ENCODE measurements at places on chromosomes 12 and 14.

DNA sequence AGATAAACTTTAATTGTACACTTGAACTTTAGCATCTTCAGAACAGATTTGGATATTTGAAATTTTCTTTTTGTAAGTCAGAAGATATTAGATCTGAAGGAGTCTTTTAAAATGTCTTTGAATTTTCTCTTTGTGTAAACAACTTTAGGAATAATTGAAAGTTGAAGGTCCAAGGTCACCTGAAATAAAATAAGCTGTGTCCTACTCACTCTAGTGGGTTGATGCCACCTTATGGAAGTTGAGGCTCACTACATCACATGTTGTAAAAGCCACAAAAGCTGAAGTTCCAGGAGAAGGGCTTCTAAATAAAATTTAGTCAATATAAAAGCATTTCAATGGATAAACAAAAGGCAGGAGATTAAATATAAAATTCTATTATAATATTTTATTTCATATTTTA is 122.0 kb upstream of the ATXN7L3B start:
- peak; percentile 3 for DNase-seq

DNA sequence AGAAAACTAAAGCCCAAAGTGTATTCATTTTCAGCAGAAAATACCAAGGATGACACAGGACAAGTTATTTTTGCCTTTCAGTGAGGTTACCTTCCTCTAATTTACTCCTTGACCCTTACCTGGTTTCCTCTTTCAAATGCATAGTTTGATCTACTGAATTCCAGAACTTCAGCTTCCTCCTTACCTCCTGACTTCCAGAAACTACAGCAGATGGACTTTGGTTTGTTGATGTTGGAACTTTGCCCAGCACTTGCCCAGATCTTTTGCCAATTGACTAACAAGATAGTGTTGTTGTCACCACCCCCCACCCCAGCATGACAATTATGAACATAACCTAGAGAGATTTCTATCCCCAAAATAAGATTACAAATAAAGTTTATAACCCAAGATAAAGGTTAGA is 63.2 kb downstream of the NAV3 start:
- DNase-seq, result peak; percentile 12

- DNase-seq, result no peak
Observed at GRCh38 chr14:23578560-23579310, at the start of gene JPH4. JPH4 (minus strand) TSS chr14:23578790; CDS start chr14:23577453, 1,337 bp downstream.

GRCh38 chr12:122951979-122952892 is 14.0 kb downstream of the ABCB9 start:
- peak; percentile 64 for DNase-seq

DNA sequence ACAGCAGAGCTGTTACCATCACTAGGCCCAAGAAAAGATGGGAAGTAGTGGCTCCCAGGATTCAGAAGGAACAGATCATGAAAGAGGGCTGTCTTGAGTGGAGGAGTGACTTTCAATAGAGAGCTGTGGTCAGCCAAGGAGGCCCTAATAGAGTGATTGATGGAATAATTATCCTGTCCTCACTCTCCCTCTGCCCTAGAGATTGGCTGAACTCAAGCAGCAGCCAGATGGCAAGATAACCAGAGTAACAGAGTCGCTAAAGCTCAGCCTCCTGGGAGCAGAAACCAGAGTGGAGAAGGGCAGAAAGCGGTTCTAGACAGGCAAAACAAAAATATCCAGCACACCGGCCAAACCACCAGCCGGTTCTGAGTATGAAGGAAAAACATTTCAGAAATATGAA is 23.1 kb downstream of the GMFB start:
- no peak for DNase-seq

GRCh38 chr12:92425165-92425564 is 277.6 kb upstream of the PLEKHG7 start:
- no peak for DNase-seq

- DNase-seq, result no peak
Observed at GRCh38 chr12:65014504-65015271, 106.4 kb downstream of the WIF1 start.

GRCh38 chr14:32694795-32695449 is 243.8 kb upstream of the NPAS3 start:
- DNase-seq, result no peak

DNA sequence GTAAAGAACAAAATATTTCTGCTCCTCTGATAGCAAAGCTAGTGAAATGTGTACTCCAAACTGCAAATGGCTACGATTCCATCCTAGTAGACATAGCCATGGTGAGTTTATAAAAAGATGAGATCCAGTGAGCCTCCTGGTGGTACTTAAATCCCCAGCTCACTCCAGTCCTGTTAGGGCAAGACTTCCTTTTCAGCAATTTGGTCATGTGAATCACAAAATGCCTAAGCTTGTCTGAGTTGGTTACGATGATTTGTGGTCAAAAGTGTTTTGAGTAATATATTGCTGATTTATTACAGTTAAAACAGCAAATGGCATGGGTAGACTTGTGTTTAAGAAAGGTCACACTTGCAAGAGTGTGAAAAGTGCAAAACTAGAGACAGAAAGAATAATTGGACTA is 102.7 kb upstream of the NAV3 start:
- DNase-seq, result no peak

DNA sequence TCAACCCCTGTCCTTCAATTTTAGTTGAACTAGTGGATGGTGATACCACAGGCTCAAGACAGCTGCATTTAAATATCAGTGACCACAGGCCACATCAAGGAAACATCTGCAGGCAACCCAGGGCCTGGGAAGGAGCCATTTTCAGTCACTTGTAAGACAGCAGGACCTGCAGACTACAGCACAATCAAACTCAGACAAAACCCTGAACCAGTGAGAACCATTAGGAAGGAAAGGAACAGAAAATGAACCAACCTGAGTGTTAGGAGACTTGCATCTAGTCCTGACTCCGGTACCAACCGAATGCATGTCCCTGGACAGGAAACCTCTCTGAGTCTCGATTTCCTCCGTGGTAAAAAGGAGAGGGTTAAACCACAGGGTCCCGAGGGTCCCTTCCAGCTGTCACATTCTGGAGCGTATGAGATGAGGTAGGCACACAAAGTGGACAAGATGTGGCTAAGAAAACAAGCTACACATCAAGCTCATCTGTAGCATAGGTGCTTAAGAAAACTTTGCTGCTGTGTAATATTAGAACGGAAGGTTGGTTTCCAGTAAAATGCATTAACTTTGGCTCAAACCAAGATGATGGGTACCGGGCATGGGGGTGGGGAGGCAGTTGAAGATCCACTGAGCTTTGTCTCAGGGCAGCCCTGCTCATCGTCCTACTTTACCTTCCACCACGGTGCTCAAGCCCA is 1.6 kb upstream of the CDKN1B start:
- DNase-seq, result no peak

GRCh38 chr12:66020481-66020880 is 110.1 kb downstream of the LLPH start:
- DNase-seq, result no peak

DNA sequence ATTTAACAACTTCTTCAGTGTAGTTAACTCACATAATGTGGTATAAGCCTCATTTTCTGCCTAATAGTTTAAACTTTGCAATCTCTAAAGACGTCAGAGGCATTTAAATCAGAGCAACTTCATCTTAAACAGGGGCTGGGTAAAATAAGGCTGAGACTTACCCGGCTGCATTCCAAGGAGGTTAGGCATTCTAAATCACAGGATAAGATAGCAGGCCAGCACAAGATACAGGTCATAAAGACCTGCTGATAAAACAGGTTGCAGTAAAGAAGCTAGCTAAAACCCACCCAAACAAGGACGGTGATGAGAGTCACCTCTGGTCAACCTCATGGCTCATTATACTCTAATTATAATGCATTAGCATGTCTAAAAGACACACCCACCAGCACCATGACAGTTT is 115.6 kb upstream of the PKP2 start:
- no peak for DNase-seq

GRCh38 chr12:89857652-89858274 is 149.1 kb upstream of the ATP2B1 start:
- DNase-seq, result no peak

DNA sequence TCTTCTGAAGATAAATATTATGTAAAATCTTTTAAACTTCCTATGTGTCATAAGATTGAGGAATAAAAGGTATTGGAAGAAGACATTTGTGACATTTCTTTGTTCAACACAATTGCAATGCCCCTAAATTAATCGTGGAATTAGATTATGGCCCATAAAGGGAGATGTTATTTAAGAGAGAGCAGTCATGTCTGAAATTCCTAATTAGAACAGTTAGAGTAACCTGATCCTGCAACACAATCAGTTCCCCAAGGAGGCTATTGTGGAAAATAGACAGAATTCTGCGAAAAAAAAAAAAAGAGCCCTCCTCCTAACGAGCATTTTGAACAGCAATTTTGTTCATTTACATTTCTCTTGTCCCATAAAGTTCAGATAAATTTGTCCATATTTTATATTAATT is 339.5 kb downstream of the PAWR start:
- DNase-seq, result no peak

DNA sequence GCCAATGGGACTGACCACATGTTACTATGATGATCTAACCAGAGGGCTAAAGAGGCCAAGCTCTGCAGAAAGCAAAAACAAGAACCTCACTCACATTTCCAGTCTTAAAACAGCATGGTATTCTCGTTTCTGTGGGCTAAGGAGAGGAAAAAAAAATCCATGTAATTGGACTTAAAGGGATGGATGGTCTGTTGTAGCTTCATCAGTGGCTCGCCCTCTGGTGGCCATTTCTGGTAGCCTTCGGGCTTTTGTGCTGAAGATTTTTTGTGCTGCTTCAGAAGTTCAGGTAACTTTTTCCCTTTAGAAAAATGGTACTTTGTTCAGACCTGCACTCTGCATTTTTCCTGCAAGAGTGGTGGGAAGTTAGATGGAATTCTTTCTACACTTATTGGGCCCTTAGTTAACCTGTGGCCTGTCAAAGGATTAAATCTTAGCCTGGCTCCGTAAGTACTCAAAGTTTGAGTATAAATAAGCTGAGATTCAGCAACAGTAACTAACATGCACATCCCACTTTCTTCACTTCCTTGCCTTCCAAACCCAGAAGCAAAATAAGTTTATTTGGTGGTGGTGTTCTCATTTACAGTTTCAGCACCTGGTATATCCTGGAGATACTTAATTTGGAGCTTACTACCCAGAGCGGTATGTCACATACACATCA is 22.3 kb downstream of the DCAF4 start:
- DNase-seq, result peak; percentile 64

DNA sequence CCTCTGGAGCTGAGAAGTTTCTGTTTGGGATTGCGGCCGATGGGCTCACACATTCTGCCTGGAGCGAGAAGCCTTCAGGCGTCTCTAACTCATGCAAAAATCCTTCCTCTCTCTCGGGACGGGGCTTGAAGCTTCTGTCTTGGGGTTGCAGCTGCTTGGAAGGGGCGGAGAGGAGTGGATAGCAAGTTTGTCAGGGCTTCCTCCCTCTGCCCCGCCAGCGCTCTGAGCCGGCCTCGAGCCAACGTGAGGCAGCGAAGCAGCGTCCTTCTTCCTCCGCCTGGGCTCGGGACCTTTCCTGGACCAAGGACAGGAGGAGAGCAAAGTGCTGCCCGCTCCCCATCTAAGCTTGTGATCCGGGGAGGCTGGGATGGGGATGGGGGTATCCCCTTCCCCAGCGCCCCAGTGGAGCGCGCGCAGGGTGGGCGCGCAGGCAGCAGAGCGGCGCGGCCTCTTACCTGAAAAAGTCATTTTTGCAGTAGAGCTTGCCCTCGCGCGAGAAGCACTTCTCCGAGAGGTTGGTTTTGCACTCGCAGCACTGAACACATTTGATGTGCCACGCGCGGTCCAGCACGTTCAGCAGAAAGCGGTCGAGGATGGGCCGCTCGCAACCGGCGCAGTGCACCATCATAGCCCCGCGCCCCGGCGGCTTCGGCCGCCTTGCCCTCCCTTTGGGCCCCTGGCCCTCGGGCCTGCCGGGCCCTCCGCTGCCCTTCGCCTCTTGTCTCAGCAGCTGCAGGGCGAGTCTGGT is 626 bp downstream of the LHX5 start:
- DNase-seq, result no peak

- DNase-seq, result no peak
Observed at GRCh38 chr12:120902846-120903411, 1.2 kb downstream of the SPPL3 start.

- DNase-seq, result no peak
Observed at GRCh38 chr12:8037046-8037663, 4.6 kb downstream of the FOXJ2 start.

DNA sequence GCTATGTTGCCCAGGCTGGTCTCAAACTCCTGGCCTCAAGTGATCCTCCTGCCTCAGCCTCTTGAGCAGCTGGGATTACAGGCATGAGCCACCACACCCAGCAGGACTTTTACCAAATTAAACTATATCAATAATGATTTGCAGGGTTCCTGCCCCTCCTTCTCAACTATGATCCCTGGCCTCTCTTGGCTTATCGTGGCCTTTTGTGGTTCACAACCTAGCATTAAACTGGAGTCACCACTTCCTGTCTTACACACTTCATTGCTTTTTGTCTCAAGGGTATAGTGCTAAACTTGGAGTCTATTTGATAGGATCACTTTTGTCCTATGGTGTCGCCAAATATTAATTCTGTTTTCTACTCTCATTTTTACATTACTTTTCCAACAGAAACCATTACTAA is 64.5 kb downstream of the SEC23A start:
- DNase-seq, result no peak

- DNase-seq, result no peak
Observed at GRCh38 chr14:68888025-68888850, 90.9 kb downstream of the ACTN1 start.

DNA sequence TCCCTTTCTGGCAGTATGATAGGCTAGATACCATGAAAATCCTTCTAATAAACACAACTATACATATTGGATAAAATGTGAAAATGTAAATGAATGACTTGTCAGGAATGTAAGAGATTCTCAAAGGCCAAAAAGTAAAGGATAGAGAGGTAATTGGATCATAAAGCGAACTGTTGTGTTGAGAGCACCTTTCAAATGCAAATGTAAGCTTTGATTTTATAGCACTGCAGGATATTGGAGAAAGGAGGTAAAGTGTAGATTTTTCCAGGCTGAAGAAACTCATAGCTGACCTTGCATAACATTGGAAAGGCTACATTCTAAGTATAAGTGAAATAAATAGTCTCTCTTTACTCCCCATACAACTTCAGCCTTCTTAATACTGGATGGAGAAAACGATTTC is 54.0 kb downstream of the PTPRB start:
- DNase-seq, result no peak

DNA sequence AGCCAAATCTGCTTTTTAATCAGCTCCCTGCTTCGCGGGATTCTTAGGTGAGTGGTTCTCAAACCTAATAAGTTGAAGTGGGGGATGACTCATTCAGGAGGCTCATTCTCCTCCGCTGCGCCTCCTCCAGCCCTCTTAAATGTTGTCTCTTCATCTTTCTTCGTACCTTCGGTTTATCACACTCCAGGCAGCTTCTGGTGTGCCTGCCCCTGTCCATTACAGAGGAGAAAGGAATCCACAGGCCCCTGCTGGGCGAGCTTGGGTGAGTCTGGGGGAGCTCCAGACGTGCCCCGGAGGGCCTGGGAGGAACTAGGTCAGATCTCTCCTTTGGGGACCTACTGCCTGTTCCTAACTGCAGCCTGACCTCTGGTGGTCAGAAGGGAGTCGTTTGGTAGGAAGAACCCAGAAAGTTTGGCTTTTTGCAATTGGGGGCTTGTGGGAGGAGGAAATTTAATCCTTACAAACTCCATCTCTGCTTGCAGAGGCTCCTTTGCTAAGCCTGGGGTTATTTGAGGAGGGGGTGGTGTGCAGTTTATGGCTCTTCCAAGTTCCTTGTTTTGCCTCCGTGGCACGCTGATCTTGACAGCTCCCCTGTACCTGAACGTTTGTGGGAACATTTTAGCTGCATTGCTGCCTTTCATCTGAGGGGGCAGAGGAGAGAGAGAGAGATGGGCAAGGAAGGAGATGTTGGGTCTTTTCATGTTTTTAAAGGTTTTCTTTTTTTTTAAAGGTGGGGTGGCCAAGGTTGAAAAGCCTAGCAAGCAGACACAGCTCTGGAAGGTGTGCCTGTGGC is 84.1 kb upstream of the GNG2 start:
- peak; percentile 71 for DNase-seq

GRCh38 chr12:130768120-130768519 is 52.0 kb upstream of the RIMBP2 start:
- DNase-seq, result no peak
